ENCODE measurements at places on chromosomes 11 and 22.

DNA sequence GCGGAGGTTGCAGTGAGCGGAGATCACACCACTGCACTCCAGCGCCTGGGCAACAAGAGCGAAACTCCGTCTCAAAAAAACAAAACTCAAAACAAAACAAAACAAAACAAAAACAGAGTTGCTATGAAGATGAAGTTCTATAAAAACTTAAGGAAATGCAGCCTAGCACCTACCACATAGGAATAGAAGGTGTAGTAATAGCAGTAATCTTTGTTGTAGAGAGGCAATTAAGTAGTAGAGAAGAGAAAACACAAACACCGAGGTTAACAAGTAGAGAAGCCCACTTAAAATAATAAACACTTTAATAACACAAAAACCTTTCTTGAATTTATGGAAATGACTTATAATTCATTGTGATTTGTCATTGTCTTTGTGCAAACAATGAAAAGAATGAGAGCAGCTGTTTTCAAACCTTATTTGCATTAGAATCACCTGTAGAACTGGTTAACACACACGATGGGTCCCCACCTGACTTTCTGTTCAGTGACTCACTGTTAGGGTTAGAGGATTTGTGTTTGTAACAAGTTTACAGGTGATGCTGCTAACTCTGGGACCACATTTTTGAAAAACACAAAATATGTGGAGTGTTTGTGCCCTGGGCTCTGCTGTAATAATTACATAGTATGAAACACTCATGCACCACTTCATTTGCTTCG lies 43.1 kb downstream of the TYR start:
- DNase-seq, result no peak

GRCh38 chr11:6586434-6587359 lies 16.7 kb downstream of the RRP8 start:
- DNase-seq, result no peak

DNA sequence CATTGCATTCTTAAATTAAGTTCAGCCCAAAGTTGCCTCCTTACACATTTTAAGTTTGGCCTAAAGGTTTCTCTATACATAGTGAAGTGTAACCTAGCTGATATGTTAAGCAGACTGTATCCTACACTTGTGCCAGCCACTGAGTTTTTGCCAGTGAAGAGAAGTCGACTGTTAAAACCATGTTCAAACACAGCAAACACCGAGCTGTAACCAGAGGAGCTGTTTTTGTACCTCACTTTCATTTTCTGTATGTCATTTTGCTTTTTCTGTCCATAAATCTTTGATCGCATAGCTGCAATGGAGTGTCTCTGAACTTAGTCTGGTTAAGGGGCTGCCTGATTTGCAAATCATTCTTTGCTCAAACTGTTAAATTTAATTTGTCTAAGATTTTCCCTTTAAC lies 403.7 kb downstream of the LUZP2 start:
- no peak for DNase-seq

- DNase-seq, result no peak
Observed at GRCh38 chr22:44752285-44753188, at the start of gene ARHGAP8. ARHGAP8 (plus strand) TSS chr22:44752575; CDS start chr22:44786528, 33,953 bp downstream.

- DNase-seq, result no peak
Observed at GRCh38 chr11:59766542-59767224, 11.5 kb downstream of the STX3 start.

DNA sequence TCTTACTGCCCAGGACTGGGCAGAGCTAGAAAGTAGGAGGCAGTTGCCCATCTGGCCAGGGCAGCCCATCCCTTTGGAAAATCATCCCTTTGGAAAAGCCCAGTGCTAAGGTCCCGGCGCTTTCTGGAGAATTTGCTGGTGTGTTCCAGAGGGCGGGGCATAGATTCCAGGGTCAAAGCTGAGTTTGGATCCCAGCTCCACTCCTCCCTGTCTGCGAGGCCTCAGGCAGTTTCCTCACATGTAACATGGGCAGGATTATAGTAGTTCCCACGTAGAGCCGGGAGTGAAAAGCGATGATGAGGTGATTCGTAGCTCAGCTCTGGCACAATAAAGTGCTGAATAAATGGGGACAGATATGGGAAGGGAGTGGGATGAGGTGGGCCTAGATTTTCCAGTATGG lies 31.4 kb upstream of the LRRC10B start:
- no peak for DNase-seq

GRCh38 chr11:74449369-74449931 lies 17.9 kb downstream of the KCNE3 start:
- peak; percentile 9 for DNase-seq

DNA sequence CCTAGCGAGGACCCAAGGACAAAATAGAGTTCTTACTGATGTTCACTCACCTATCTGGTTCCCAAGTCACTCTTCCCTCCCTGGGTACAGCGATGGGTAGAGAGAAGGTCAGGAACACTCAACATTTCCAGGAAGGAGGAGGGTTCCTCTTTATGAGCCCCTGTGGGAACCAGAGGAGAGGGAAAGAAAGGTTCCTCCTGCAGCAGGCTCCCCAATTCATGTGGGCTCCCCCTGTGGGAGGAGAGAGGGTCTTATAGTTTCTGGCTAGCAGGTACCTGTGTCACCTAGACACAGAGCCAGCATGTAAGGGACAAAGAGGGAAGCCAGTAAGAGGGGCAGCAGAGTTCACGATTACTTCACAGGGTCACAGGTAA lies 93.5 kb downstream of the DBX1 start:
- no peak for DNase-seq

DNA sequence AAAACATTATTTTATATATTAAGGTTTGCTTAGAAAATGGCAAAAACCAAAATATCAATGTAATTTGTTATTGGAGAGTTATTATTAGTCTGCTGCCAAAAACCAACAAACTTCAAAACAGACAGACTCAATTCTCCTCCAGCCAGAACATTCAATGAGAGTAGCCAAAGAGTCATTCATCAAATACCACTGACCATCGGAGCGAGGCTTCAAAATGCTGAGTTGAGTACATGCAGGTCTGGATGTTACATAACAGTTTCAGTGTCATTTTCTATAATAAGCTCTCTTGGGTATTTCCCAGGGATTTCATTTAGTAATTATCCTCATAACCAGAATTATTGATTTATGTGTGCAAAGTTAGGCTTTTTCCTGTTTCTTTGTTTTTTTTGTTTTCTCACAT lies 42.6 kb downstream of the CHST1 start:
- no peak for DNase-seq

DNA sequence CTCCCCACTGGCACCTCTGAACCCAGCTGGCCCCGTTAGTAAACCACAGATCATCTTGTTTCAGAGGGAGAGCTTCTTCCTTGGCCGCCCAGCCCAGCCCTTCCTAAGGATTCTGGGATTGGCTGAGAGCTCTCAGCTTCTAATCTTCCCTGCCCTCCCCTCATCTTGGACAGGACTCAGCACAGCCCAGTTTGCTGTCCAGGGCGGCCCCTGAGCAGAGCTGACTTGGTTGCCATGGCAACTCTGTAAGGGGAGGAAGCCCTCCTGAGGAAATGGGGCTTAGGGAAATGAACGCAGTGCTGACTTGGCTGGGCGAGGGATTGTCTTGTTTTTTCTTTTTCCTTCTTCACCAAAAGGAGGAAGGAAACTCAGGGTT lies 4.6 kb downstream of the APOL4 start:
- DNase-seq, result no peak

- DNase-seq, result no peak
Observed at GRCh38 chr11:93840180-93840579, 10.2 kb downstream of the VSTM5 start.

DNA sequence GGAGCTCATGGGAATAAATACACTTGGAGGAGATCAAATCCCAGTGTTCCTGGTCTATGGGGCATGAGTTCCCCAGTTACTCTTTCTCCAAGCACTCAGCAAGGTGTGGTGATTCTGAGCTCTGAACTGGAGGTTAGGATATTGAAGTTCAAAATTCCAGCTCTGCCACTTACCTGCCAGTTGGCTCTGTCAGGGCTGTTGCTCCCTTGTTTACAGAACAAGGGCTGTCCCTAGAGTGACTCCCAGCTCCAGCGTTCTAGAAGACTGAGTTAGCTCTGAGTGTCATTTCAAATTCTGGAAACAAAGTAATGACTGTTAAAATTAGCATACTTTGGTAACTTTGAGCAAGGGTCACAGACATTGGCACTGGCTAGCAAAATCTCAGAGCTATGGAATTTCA lies 69.7 kb upstream of the ZBED5 start:
- DNase-seq, result no peak

DNA sequence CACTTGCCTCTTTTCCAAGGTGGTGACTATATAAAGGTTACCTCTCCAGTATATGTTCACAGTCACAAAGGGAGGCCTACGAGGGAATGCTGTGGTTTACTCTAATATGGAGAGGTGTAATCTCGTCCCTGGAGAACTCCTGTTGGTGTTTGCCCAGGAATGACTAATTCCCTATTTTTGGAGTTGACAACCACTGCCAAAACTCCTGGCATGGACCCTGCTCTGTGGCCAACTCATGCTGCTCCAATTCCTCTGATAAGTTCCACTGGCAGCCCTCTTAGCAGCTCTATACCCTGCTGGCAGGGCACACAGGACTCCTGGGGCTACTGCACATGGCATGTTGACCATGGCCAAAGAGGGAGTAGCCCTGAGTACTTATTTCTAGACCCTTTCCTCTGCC lies 418.7 kb upstream of the ANO5 start:
- no peak for DNase-seq

DNA sequence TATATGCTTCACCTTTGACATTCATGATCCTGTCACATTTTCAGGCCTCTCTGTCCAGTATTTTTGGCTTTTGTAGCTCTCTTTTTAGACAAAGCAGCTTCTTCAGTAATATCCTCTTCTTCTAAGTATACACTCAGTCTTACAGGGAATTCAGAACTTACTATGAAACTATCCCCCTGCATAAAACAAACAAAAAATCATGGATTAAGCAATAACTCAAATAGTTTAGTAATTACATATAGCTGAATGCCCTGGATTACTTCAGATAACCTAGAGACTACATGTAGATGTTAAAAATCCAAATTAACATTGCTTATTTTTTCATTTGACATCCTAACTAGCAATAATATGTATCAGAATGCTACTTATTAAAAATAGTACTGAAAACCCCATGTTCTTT lies 5.2 kb downstream of the TAF1D start:
- no peak for DNase-seq

DNA sequence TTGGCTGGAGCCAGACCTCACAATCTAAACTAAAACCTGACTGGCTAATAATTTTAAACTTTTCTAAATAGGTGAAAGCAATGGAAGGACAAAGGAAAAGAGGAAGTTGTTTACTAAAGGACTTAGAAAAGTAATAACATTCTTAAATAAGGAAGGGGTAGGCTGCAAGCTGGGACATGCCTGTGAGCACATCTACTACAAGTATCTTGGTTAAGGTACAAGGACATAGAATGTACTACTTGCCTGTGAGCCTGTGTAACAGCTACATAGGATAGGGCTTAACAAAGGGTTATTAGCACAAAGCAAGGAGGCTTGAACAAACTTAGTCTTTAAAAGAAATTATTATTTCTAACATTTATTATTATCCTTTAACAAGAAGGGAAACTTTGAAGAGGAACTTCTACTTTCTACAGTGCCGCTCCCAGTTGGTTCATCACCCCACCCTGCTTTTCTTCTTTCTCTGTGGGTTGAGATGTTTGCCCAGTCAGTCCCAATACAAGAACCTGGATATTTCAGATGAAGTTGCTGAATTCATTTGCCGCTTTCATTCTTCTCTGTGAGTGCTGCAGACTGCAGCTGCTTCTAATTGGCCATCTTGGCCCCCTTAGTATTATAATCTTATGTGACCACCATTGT lies 87.5 kb downstream of the PRMT3 start:
- DNase-seq, result no peak

- no peak for DNase-seq
Observed at GRCh38 chr11:316031-316701, 2.3 kb downstream of the IFITM1 start.

- no peak for DNase-seq
Observed at GRCh38 chr22:50473855-50474671, 772 bp downstream of the SBF1 start.

DNA sequence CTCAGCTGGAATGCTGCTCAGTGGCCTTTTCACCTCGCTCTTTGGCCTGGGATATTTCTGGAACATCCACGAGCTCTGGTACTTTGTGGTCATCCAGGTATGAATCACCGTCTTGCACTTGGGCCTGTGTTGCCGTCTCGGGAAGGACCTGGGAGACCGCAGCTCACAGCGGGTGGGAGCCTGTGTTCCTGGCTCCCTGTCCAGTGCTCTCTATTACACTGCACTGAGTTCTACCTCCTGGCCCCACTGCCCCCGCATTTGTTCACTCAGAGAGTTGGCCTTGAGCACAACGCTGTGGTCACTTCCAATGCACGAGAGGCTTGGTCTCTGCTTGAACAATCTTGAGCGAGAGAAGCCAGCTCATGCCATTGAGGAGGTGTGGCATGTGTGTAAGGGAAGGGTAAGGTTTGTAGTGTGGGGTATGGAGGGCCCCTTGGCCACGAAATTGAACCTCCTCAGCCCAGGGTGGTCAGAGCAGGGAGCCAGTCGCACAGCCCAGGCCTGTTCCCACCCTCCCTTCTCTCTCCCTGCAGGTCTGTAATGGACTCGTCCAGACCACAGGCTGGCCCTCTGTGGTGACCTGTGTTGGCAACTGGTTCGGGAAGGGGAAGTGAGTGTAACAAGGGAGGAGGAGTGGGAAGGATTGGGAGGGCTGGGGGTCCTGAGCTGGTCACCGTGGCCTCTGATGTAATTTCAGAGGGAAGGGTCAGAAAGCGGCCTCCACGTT lies 16.2 kb downstream of the SLC37A2 start:
- DNase-seq, result no peak

- DNase-seq, result no peak
Observed at GRCh38 chr11:64275031-64275800, 9.2 kb downstream of the BAD start.

GRCh38 chr11:106495046-106495445 lies 417.6 kb downstream of the AASDHPPT start:
- no peak for DNase-seq

- no peak for DNase-seq
Observed at GRCh38 chr11:75635066-75635862, 33.6 kb downstream of the MAP6 start.

- DNase-seq, result peak; percentile 95
Observed at GRCh38 chr11:65421794-65422632, 585 bp upstream of the NEAT1 start.

DNA sequence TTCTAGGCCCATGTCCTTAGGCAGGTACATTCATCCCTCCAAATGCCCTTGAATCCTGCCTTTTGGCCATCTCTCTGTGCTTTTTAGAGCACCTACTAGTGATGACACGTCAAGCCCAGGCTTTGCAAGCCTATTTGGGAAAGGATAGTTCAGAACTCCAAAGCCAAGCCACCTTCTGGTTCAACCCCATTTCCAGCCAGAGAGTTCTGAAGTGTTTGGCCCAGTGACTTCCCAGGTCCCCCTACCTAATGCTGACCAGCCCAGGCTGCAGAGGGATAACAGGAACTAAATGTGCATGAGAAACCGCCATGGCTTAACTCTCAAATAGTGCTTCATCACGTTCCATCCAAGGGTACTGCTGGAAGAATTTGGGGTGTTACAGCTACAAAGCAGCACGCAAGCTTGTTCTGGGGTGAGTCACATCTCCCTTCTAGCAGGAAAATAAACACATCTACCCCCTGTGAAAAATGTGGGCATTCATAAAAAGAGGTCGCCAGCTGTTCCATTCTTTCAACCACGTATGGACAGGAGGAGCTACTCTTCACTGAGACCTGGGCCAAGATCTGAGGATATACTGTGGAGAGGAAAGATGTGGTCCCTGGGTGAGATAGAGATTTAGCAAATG lies 2.0 kb upstream of the FXYD6 start:
- DNase-seq, result no peak

Data from stimulated activated CD4-positive, alpha-beta T cell treated with anti-CD3 and anti-CD28 coated beads, Interleukin-1b, Interleukin-23, amount 100 ng/mL, for 24 hours (primary cell).